ENCODE measurements at places on chromosomes 2 and 18.

DNA sequence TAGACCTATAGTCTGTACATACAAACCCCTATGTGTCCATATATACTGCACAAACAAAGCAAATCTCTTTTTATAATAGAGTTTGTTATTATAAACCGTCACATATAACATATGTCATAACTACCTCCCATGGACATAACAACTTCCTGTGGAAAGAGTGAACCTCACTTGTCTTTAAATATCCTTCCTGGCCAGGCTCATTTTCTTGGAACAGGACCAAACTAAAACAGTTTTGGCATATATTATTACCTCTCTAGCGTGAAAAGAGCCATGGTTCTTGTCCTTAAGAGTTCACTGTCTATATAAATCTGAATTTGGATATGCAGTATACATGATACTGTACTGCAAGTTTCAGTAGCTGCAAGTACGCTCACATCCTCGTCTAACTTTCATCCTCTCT, 28.3 kb upstream of the DNAJC27 start:
- DNase-seq: no peak

GRCh38 chr18:31195063-31195462, 32.4 kb upstream of the DSC1 start:
- no peak for DNase-seq

GRCh38 chr18:75635096-75635495, 207.6 kb upstream of the SMIM21 start:
- no peak for DNase-seq

- DNase-seq: no peak
Measured at GRCh38 chr2:97961534-97961933, 34.2 kb downstream of the TMEM131 start.

DNA sequence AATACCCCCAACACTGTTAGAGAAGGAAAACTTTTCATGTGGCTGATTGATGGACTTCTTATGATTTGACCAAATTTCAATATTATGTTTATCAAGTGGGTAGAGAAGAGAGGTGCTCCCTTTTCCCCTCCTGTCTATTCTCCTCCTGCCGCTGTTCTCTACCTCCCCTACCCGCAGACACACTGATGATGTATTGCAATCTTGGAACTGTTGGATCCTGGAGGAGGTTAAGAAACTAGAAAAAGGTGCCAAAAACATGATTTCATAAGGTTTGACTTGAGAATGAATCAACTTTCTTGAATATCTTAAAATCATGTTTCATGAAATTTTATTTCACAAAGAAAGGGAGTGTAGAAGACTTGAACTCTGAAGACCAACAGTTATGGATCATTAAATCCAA, 125.8 kb downstream of the MEIS1 start:
- no peak for DNase-seq

All from Karpas-422 (cell line).